Stimulated activated CD8-positive, alpha-beta memory T cell treated with anti-CD3 and anti-CD28 coated beads, Interleukin-4, amount 100 ng/mL, for 24 hours (primary cell): ENCODE measurements at places on chromosomes 6 and 20.

DNA sequence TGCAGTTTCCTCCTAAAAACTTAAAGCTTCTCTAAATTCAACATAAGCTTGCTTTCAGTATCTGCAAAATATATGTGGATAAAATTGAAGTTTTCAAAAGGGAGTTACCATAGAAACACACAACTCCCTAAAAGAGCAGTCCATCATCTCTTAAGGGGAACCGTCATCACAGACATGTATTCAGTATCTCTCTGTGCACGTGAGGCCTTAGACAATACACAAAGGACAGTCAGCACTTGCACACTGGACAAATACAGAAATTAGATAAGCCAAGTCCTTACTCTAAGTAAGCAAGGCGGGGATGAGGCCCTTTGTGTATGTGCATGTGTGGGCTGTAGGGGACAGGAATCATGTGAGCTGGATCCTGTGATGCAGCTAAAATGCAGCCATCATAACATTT is 136.6 kb downstream of the BACH2 start:
- no peak for DNase-seq

DNA sequence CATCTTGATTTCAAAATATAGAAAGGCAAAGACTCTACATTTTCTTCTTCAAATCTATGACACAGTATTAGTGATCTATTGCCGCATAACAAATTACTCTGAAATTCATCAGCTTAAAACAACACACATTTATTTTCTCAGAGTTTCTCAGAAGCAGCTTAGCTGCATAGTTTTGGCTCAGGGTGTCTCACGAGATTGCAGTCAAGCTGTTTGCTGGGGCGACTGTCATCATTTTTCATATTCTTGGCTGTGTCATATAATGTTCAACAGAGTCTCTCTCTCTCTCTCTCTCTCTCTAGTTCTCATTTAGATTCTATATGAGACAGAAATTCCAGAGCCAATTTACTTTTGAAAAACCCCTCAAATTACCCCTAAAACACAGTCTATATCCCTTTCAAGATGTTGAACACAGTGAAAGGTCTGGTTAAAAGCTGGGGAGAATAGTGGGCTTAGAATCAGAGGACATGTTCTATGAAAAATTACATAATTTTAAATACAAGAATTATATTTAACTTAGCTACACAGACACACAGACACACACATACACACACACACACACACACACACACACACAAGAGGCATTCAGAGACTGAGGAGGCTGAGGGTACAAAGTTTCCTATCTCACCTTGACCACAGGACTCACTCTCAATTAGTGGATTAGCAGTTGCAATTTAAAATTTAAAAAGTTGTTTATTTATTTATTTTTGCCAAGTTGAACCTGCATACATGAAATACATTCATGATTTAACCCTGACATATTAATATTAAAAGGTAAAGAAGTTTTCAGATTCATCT is 86.7 kb downstream of the MKKS start:
- DNase-seq, result no peak

- no peak for DNase-seq
Measured at GRCh38 chr6:92341201-92341600, 1078.2 kb downstream of the EPHA7 start.

GRCh38 chr20:57212534-57213276 is 53.7 kb downstream of the BMP7 start:
- no peak for DNase-seq

GRCh38 chr6:168713839-168714238 is 272.9 kb downstream of the SMOC2 start:
- no peak for DNase-seq

- DNase-seq, result no peak
Measured at GRCh38 chr6:35128496-35128895, 12.6 kb downstream of the TCP11 start.

DNA sequence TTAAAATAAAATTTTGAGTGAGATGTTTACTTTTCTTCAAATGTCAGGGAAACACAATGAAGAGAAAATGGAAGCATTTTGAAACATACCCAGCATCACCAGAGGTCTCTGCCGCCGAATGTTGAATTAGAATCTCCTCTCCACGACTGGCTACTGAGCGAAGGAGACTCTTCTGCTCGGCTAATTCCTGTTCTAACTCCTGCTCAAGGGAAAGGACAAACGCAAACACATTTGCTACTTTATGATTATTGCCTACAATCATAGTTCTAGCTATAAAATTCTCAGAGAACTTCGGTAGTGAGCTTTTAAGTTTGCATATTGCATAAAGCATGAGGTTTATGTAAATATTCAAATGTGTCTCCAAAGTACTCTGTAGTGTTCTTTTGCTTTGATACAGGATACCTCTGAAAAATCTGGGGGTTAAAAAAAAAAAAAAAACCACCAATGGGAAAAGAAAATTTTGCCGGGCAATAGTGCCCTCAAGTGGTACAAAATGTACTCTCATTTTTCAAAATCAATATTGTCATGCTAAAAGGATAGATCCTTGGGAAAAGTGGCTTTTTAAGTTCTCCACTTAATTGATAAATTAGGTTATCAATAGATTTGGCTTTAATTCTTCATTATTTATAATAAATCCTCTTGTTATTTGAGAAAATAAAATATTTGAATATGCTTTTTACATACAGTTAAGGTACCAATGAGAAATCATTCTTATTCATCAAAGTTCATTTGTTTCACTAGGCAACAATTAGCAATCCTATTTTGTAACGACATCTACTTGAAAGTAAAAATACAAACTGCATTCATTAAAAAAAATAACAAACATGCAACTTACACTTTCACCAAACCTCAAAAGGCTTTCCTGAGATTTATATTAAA is 369.0 kb downstream of the SYNE1 start:
- DNase-seq, result no peak

- DNase-seq, result no peak
Measured at GRCh38 chr20:32433311-32434021, 75.3 kb downstream of the ASXL1 start.

- no peak for DNase-seq
Measured at GRCh38 chr6:5771759-5772390, 234.8 kb downstream of the NRN1 start.

DNA sequence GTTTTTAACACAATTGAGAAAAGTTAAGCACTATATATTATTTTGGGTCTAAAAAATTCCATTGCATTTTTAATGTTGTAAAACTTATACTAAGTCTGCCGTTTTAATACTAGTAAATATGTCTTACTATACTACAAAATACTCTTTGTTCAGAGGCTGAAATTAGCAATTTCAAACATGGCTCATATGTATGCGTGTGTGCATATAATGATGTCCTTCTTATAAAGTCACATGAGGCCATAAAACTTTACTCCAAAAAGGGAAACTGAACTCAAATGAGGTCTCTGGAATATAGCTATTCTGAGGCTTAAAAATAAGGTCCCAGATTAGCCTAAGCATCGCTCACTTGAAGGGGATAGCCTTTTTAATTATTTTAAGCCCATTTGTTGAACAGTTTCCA is 224.0 kb downstream of the MYLK4 start:
- DNase-seq, result no peak
